ENCODE measurements at places on chromosomes 5 and 9. TPM values are rescaled to one million over a fixed set of nuclear protein-coding genes. Genes with fewer than 3 reads are reported as not detected.

TMC1 gene
- not detected for total RNA-seq

BARHL1 gene
- not detected for total RNA-seq

PDE8B gene
- 49.2 TPM for total RNA-seq

LOX gene
- total RNA-seq: 20.5 TPM

SLC22A5 gene
- 17.5 TPM for total RNA-seq

CCDC183 gene
- 2.9 TPM for total RNA-seq

SPINK1 gene
- total RNA-seq: 1.3 TPM

PCDHGA6 gene
- 4.9 TPM for total RNA-seq

PPIC gene
- total RNA-seq: 42.2 TPM

ANKDD1B gene
- 0.36 TPM for total RNA-seq

RNF183 gene
- not detected for total RNA-seq

ELL2 gene
- total RNA-seq: 33.7 TPM

TIMD4 gene
- 0.91 TPM for total RNA-seq

MZB1 gene
- 0.70 TPM for total RNA-seq

PLEKHG4B gene
- total RNA-seq: not detected

CTXN3 gene
- not detected for total RNA-seq

GABRB2 gene
- total RNA-seq: 0.53 TPM

CORO2A gene
- 0.11 TPM for total RNA-seq

INSL4 gene
- total RNA-seq: not detected

TMEM174 gene
- total RNA-seq: not detected

PTGDS gene
- total RNA-seq: 5,556 TPM

PCDHB12 gene
- total RNA-seq: 1.7 TPM

PTGS1 gene
- total RNA-seq: 28.6 TPM

CXXC5 gene
- 33.9 TPM for total RNA-seq

CNTFR gene
- total RNA-seq: 66.4 TPM

CFAP90 gene
- total RNA-seq: 0.09 TPM

LVRN gene
- total RNA-seq: 0.25 TPM

LHX6 gene
- total RNA-seq: 2.3 TPM

MCIDAS gene
- total RNA-seq: not detected

AFAP1L1 gene
- total RNA-seq: 45.0 TPM

PCDHGA12 gene
- total RNA-seq: 5.0 TPM

BHMT2 gene
- 40.3 TPM for total RNA-seq

GCNT4 gene
- total RNA-seq: 0.34 TPM

IFNA13 gene
- not detected for total RNA-seq

ZNF608 gene
- total RNA-seq: 39.7 TPM

HRH2 gene
- total RNA-seq: 31.2 TPM

DMRT3 gene
- total RNA-seq: not detected

BDP1 gene
- total RNA-seq: 13.5 TPM
